Adrenal gland (tissue), 19 donors: ENCODE measurements at places on chromosomes 13 and 19. TPM values are rescaled to one million over a fixed set of nuclear protein-coding genes. Genes with fewer than 3 reads are reported as not detected.

The ALOX5AP gene
- 71.4 TPM for total RNA-seq

DNA sequence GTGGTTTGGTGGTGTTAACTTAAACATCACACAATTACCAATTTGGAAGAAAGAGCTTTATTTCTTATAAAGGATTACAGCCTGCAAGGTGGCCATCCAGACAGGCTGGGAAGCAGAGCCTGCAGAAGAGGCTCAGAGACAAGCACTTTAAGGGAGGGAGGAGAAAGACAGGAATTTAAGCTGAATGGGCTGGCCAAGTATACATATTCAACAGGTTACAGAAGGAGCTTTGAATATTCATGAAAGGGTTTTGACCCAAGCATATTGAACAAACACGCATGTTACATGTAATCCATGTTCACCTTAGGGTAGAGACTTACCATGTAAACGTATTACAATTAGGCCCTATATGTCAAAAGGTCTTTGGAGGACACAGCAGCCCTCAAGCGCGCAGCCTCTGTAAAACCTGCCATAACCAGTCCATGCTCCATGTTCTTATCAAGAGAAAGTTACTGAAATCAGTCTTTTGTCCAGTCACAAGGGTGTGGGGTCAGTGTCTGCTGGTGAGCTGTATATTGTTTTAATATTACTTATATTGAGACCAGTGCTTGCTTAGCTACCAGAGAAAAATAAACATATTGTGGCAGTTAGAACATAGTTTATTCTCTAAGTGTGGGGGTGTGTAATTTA is 19.9 kb downstream of the SIGLEC7 start:
- no peak overlapping the region for H3K27ac ChIP-seq
- no peaks in the 10 kb centered on the region for H3K4me1 ChIP-seq
- no peaks in the 10 kb centered on the region for H3K27me3 ChIP-seq
- no peaks in the 10 kb centered on the region for H3K36me3 ChIP-seq
- DNase-seq: no peak
- H3K4me3 ChIP-seq: no peak overlapping the region

GRCh38 chr13:52845766-52846566 is 2.5 kb downstream of the PCDH8 start:
- H3K27me3 ChIP-seq: peaks cover 79% of the 10 kb centered on the region
- no peaks in the 10 kb centered on the region for H3K36me3 ChIP-seq
- H3K4me1 ChIP-seq: no peaks in the 10 kb centered on the region
- no peak for DNase-seq
- H3K27ac ChIP-seq: no peak overlapping the region

DNA sequence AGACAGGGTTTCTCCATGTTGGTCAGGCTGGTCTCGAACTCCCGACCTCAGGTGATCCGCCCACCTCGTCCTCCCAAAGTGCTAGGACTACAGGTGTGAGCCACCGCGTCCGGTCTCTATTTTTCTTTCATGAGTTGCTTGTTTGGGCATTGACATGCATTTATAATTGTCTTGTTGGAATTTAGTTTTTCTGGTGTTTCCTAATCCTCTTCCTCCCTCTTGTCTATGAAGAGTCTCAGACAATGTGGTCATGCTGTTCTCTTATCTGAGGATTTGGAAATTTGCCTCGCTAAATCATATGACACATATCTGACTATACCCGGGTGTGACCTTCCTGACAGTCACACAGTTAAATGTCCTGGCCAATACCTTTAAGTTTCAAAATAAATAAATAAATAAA is 7.4 kb upstream of the CEACAM18 start:
- no peaks in the 10 kb centered on the region for H3K4me1 ChIP-seq
- no peak overlapping the region for H3K27ac ChIP-seq
- DNase-seq: no peak
- H3K36me3 ChIP-seq: no peaks in the 10 kb centered on the region
- H3K4me3 ChIP-seq: no peak overlapping the region

DNA sequence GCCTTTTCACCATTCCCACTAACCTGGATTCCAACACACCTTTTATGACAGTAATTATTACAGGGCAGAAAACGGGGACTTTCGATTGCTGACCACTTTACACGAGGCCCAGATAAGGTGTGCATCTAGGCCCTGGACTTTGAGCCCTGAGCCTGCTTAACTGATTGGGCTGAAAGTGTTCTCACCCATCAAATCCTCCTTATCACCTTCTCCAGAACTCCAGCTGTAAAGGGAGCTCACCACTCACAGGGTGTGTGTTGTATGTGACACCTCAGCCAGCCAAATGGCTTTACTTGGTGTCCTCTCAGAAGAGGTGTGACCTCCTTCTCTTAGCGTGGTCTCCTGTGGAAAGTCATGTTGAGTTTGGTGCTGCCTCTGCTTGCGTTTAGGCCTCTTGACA is 36.5 kb downstream of the SIPA1L3 start:
- no peaks in the 10 kb centered on the region for H3K4me1 ChIP-seq
- H3K27ac ChIP-seq: no peak overlapping the region
- no peaks in the 10 kb centered on the region for H3K27me3 ChIP-seq
- DNase-seq: no peak
- no peak overlapping the region for H3K4me3 ChIP-seq
- H3K36me3 ChIP-seq: no peaks in the 10 kb centered on the region

DNA sequence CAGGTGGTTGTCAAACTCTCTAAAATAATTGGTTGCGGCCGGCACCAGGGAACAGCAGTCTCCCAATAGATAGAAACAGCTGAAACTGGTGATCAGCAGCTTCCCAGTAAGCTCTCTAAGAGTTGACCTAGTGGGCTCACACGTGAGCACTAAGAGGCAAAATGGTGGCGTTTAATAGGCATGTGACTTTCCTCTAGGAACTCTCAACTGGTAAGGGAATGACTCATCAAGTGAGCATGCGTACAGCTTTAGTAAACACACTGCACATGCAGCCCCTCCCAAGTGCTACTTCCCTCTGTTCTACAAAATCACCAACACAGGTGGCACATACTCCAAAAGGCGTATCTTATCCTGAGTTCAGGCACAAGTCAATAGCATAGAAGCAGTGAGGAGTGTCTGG is 41.7 kb downstream of the TNFSF11 start:
- no peaks in the 10 kb centered on the region for H3K27me3 ChIP-seq
- no peak overlapping the region for H3K4me3 ChIP-seq
- no peaks in the 10 kb centered on the region for H3K4me1 ChIP-seq
- H3K36me3 ChIP-seq: no peaks in the 10 kb centered on the region
- no peak for DNase-seq
- no peak overlapping the region for H3K27ac ChIP-seq
